ENCODE measurements at places on chromosomes 2 and 18.

DNA sequence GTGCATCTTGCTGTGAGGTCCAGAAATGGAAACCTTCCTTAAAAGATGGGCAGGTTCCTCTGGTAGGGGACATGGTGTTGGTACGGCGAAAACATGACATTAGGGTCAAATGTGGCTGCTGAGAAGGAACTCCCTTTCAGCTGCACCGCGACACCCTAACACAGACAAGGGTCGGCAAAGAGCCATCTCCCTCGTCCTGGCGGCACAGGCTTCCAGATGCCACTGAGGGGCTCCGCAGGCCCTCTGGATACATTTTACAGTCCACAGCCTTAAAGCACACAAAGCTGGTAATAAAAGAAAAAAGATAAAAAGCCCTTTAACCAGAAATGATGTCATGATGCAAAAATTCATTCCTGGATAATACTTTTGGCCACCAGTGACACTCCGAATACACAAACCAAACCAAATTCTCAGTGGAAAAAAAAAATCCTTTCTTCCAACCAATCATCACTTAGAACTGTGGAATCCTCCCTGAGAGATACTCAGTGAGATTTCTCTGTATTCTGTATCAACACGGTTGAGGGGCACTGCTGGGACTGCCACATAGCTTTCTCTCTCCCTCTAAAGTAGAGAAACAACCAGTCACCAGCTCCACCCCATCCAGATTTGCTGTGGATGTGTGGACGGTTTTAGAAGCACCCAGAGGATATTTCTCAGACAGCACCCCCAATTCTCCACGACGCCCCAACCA, 174.8 kb downstream of the HDAC4 start:
- DNase-seq = no peak
- peaks cover 2% of the 10 kb centered on the region for H3K36me3 ChIP-seq
- H3K27ac ChIP-seq = peak overlapping the region; percentile 82

GRCh38 chr2:96759548-96759947, 1.2 kb upstream of the CNNM4 start:
- DNase-seq = no peak
- H3K4me1 ChIP-seq = peaks cover 48% of the 10 kb centered on the region
- peak overlapping the region; percentile 37 for H3K27ac ChIP-seq
- H3K27me3 ChIP-seq = no peaks in the 10 kb centered on the region
- no peaks in the 10 kb centered on the region for H3K36me3 ChIP-seq

GRCh38 chr2:194705398-194705797, 951.6 kb upstream of the SLC39A10 start:
- no peaks in the 10 kb centered on the region for H3K36me3 ChIP-seq
- no peaks in the 10 kb centered on the region for H3K4me1 ChIP-seq
- DNase-seq = no peak
- H3K4me3 ChIP-seq = no peak overlapping the region
- H3K27me3 ChIP-seq = no peaks in the 10 kb centered on the region

GRCh38 chr18:68489013-68489792, 225.7 kb downstream of the TMX3 start:
- DNase-seq = no peak
- no peaks in the 10 kb centered on the region for H3K36me3 ChIP-seq
- H3K4me1 ChIP-seq = no peaks in the 10 kb centered on the region
- no peak overlapping the region for H3K27ac ChIP-seq
- H3K4me3 ChIP-seq = no peak overlapping the region

- H3K36me3 ChIP-seq = peaks cover 11% of the 10 kb centered on the region
- no peak for DNase-seq
- H3K27ac ChIP-seq = no peak overlapping the region
- H3K4me1 ChIP-seq = peaks cover 11% of the 10 kb centered on the region
- H3K27me3 ChIP-seq = no peaks in the 10 kb centered on the region
Measured at GRCh38 chr2:10452956-10453904, 5.1 kb upstream of the ODC1 start.

- no peak overlapping the region for H3K4me3 ChIP-seq
- H3K4me1 ChIP-seq = no peaks in the 10 kb centered on the region
- H3K27ac ChIP-seq = no peak overlapping the region
- H3K27me3 ChIP-seq = peaks cover under 1% of the 10 kb centered on the region
- no peak for DNase-seq
- no peaks in the 10 kb centered on the region for H3K36me3 ChIP-seq
Measured at GRCh38 chr18:725646-726045, 13.2 kb upstream of the ENOSF1 start.

- peaks cover 9% of the 10 kb centered on the region for H3K4me1 ChIP-seq
- no peak for DNase-seq
- no peak overlapping the region for H3K27ac ChIP-seq
- H3K36me3 ChIP-seq = no peaks in the 10 kb centered on the region
- no peak overlapping the region for H3K4me3 ChIP-seq
Measured at GRCh38 chr2:165610591-165611029, 141.1 kb downstream of the CSRNP3 start.

GRCh38 chr2:241540401-241540770, 18.2 kb upstream of the BOK start:
- H3K36me3 ChIP-seq = no peaks in the 10 kb centered on the region
- H3K27ac ChIP-seq = peak overlapping the region; percentile 14
- peaks cover 2% of the 10 kb centered on the region for H3K4me1 ChIP-seq
- no peak for DNase-seq

- H3K27ac ChIP-seq = no peak overlapping the region
- no peaks in the 10 kb centered on the region for H3K27me3 ChIP-seq
- H3K36me3 ChIP-seq = no peaks in the 10 kb centered on the region
- no peak for DNase-seq
- H3K4me3 ChIP-seq = no peak overlapping the region
Measured at GRCh38 chr2:209791151-209791550, 19.5 kb downstream of the UNC80 start.

DNA sequence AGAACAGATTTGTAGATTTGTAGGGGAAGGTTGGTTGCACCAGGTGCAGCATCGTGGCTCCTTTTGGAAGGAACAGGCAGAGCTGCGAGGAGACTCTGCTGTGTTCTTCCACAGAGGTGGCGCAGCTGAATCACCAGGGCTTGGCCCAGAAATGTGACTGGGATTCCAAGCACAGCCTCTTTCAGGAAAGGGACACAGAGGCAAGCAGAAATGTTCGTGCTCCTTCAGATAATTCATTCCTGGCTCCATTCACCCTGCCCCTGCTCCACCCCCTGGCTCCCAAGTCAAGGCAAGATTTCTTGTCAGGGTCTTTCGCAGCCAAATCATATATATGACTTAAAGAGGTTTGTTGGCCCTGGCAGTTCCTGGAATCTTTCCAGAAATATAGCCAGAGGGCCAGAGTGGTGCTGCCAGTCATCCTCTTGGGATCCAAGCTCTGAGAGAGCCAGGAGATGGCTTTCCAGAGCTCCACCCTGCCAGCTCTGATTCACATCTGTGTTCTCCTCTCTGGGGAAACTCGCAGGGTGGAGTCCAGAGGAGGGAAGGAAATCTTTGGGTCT, 203.9 kb upstream of the TANK start:
- H3K27me3 ChIP-seq = peaks cover 5% of the 10 kb centered on the region
- H3K36me3 ChIP-seq = no peaks in the 10 kb centered on the region
- no peak overlapping the region for H3K4me3 ChIP-seq
- DNase-seq = no peak

DNA sequence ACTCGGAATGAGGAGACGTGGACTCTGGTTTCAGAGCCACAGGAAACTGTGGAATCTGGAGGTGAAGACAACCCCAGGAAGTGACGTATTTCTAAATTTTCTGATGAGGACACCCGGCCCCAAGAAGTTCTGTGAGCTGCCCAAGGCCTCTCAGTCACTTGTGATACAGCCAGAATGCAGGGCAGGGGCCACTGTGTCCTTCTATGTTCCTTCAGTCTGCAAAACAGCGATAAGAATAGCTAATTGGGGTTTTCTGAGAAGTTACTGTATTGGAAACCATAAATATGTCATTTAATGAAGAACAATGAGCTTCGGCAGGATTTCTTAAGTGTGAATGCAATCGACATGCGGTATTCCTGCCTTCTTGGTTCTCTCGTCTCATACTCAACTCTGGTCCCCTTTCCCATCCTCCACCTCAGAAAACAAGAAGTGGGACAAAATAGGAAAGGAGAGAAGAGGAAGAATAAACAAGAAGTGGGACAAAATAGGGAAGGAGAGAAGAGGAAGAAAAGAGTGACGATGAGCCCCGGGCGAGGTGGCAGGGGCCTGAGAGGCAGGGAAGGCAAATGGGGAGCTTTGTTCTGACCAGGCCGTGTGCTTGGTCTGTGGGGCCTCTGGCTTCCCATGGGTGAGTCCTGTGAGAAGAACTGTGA, 282.0 kb upstream of the REV1 start:
- H3K36me3 ChIP-seq = peaks cover 47% of the 10 kb centered on the region
- DNase-seq = no peak
- H3K27ac ChIP-seq = peak overlapping the region; percentile 93
- H3K4me3 ChIP-seq = peak overlapping the region; percentile 40
- peaks cover 37% of the 10 kb centered on the region for H3K4me1 ChIP-seq

- H3K27me3 ChIP-seq = peaks cover 6% of the 10 kb centered on the region
- no peak for DNase-seq
- no peak overlapping the region for H3K27ac ChIP-seq
- H3K4me3 ChIP-seq = no peak overlapping the region
- H3K36me3 ChIP-seq = no peaks in the 10 kb centered on the region
Measured at GRCh38 chr2:1728821-1729220, 15.5 kb downstream of the PXDN start.

- H3K27ac ChIP-seq = no peak overlapping the region
- H3K27me3 ChIP-seq = no peaks in the 10 kb centered on the region
- H3K4me1 ChIP-seq = no peaks in the 10 kb centered on the region
Measured at GRCh38 chr2:9355716-9356115, 67.6 kb downstream of the ITGB1BP1 start.

GRCh38 chr2:64862623-64863022, 126.6 kb upstream of the SLC1A4 start:
- no peak overlapping the region for H3K27ac ChIP-seq
- H3K4me1 ChIP-seq = peaks cover 18% of the 10 kb centered on the region
- H3K36me3 ChIP-seq = peaks cover 4% of the 10 kb centered on the region
- H3K4me3 ChIP-seq = no peak overlapping the region
- H3K27me3 ChIP-seq = no peaks in the 10 kb centered on the region

DNA sequence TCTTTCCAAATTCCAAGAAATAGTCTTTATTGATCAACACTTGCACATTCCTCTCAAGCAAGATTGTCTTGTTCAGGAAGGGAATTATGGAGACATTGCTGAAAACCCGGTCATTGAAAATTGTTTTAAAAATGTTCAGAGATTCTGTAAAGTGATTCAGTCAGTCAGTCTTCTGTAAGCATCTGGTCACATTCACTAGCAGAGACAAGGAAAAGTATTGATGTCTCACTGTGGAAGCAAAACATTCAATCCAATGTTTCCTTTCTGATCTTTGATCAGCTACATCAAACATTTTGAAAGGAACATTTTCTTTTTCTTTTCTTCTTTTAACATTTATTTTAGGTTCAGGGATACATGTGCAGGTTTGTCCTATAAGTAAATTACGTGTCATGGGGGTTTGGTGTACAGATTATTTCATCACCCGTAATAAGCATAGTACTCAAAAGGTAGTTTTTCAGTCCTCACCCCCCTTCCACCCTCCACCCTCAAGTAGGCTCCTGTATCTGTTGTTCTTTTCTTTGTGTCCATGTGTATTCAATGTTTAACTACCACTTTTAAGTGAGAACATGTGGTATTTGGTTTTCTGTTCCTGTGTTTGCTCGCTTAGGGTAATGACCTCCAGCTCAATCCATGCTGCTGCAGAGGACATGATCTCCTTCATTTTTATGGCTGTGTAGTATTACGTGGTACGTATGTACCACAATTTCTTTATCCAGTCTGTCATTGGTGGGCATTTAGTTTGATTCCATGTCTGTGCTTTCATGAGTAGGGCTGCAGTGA, 61.2 kb downstream of the CTNNA2 start:
- H3K36me3 ChIP-seq = no peaks in the 10 kb centered on the region
- H3K27me3 ChIP-seq = no peaks in the 10 kb centered on the region
- H3K4me3 ChIP-seq = no peak overlapping the region
- H3K4me1 ChIP-seq = no peaks in the 10 kb centered on the region

GRCh38 chr18:57352271-57352701, at the start of gene ST8SIA3:
TSS of gene ST8SIA3 (plus strand) at chr18:57352557. CDS start at chr18:57352847, 290 bp downstream.
- peak within 1 kb of the TSS; percentile 5 for H3K27ac ChIP-seq
- peaks cover 10% of the 10 kb centered on the region for H3K4me1 ChIP-seq
- H3K27me3 ChIP-seq = peaks cover 58% of the 10 kb centered on the region
- H3K4me3 ChIP-seq = no peak within 1 kb of the TSS
- DNase-seq = no peak

DNA sequence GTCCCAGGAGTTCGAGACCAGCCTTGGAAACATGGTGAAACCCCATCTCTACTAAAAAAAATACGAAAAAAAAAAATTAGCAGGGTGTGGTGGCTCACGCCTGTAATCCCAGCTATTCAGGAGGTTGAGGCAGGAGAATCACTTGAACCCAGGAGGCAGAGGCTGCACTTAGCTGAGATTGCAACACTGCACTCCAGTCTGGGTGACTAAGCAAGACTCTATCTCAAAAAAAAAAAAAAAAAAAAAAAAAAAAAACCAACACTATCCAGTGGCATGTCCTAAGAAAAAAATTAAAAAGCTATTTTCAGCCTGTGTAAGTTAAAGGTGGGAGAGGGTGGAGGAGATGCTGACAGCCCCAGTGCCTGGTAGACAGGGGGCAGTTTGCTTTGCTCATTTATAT, 32.2 kb upstream of the REL start:
- no peak overlapping the region for H3K4me3 ChIP-seq
- no peaks in the 10 kb centered on the region for H3K27me3 ChIP-seq
- no peak overlapping the region for H3K27ac ChIP-seq
- H3K4me1 ChIP-seq = peaks cover 42% of the 10 kb centered on the region
- no peak for DNase-seq
- peaks cover 3% of the 10 kb centered on the region for H3K36me3 ChIP-seq
